ENCODE measurements at places on chromosomes 2 and 18.

GRCh38 chr2:5756272-5756671 lies 64.1 kb downstream of the SOX11 start:
- DNase-seq, result no peak

GRCh38 chr2:134377730-134378129 lies 123.9 kb downstream of the MGAT5 start:
- no peak for DNase-seq

DNA sequence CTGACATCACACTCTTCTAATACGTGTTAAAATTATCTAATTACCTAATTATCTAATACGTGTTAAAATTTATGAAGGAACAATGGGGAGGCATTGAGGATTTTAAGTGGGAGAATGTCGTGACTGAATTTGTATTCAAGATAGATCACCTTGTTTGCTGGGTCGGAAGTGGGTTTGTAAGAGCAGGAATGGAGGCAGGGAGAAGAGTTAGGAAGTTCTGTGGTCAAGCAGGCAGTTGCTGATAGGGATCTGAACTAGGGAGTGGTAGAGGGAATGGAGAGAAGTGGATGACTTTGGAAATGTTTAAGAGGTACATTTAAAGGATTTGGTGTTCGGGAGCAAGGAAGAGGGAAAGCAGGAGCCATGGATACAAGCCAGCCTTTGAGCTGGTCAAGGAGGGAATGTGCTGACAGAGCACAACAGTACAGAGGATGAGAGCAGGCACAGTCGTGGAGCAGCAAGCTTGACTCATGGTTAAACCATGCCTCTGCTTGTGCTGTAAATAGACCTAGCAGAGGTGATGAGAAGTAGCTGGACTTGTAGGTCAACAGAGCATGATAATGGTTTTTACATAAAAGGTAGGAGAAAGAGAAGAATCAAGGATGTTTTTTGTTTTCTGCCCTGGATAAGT lies 16.2 kb downstream of the IL18RAP start:
- DNase-seq, result no peak

DNA sequence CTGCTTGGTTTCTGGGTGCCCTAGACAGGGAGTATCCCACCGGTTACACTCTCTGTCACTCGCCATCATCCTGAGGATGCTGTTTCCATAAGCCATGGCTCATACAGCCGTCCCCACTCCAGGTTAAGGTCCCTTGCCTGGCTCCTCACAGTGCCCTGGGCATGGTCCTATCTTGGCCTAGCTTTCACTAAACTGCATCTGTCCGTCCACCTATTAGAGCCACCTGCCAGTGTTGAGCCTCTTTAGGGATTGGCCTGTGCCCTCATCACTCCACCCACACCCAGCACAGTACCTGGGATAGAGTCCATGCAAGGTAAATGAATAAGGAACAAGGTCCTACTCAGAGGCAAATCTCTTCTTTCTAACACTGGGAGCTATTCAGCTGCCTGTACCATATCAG lies 320.1 kb downstream of the GBX2 start:
- no peak for DNase-seq

- DNase-seq, result no peak
These were observed 28.1 kb downstream of the RHOB start for GRCh38 chr2:20474757-20475566.

DNA sequence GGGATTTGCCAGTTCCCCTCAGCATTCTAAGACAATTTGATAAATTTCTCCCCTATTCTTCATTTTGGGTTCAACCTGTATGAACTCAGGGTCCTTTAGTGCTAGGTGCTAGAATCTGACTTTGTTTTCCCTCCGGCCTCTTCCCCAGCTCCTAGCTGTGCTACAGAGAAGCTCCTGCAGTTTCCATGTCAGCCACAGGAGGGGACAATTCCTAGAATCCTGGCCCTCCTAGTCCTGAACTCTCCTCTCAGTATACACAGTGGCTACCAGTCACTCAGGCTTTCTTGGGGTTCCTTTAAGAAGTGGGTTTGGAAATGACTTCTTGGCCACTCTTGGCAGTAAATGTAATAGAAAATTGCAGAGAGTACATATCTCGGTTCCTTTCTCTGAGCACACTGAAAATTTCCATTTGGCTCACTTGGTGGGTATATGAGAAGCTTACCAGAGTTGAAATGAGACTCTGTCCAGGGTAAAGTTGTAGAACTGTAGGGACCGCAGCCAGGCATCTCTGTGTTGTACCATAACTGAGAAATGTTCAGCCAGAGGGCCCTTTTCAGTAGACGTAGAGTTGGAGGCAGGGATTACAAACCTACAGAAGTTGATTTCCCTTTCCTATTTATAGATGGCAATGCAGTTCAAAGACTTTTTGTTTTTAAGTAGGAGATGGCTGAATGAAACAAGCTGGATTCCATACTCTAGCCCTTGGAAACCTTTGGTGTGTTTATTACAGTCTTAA lies 5.0 kb upstream of the CHST10 start:
- DNase-seq, result no peak

DNA sequence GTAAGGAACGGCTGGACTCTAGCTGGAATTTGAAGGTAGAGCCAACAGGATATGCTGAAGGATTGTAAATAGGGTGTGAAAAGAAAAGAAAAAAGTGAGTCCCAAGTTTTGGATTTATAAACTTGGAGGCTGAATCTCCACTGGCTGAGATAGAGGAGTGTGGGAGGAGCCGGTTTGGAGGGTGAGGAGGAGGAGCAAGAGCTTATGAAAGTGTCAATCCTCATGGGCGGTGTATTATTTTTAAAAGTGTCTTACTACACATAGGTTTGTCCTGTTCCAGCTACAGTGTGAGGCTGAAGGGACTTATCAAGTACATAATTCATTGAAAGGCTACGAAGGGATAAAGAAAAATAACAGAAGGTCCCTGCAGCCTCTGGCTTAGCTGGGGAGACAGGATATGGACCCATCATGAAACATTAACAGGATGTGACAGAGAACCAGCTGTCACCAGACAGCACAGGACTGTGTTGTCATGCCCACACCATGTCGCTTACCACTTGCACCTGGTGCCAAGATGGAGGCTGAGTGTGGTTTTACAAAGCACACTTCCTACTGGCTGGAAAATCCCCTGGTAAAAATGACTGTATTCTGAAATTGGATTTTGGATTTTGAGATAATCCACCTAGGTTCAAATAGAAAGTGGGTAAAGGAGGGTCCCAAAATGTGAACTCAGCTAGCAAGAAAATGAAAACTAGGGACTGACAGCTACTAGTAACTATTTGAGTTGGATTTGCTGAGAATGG lies 2.5 kb upstream of the MREG start:
- peak; percentile 12 for DNase-seq

- no peak for DNase-seq
These were observed 133.1 kb upstream of the CCDC195 start for GRCh38 chr2:224849264-224849663.

GRCh38 chr18:13570856-13571495 lies 155.4 kb downstream of the FAM210A start:
- no peak for DNase-seq

DNA sequence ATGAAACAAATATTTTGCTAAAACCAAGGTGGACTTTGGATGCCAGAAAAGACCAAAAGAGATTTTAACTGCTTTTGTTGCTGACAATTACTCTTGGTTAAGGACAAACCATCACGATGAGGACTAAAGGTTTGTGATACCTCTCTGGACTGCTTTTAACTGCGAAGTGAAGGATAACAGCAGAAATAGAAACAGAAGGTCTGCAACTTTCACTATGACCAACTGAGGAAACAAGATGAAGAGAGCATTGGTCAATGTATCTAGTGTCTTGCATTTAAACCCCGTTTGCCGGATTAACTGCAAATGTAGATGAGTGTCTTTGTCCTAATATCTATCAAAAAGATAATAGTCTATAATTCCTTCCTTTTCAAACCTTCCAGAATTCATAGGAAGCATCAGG lies 541.7 kb downstream of the ERBB4 start:
- DNase-seq, result no peak

GRCh38 chr2:3192920-3193319 lies 184.7 kb downstream of the EIPR1 start:
- no peak for DNase-seq

- DNase-seq, result no peak
These were observed 780.0 kb downstream of the CNTNAP5 start for GRCh38 chr2:124805060-124805459.

DNA sequence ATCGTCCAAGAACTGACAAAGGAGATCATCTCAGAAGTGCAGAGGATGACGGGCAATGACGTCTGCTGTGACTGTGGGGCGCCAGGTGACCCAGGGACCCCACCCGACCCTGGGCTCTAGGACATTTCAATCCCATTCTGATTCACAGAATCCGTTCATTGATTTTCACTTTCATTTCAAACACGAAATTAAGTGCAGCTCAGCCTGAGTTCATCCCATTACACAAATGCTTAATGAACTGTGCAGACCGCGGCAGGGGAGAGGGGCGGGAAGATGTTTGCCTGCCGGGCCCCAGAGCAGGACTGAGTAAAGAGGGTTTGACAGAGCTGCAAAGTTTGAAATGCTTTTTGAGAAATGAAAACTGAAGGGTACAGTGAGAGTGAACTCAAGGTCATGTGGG lies 67.1 kb downstream of the ITGB1BP1 start:
- no peak for DNase-seq

- no peak for DNase-seq
These were observed 20.2 kb downstream of the CACNB4 start for GRCh38 chr2:152078662-152079061.

DNA sequence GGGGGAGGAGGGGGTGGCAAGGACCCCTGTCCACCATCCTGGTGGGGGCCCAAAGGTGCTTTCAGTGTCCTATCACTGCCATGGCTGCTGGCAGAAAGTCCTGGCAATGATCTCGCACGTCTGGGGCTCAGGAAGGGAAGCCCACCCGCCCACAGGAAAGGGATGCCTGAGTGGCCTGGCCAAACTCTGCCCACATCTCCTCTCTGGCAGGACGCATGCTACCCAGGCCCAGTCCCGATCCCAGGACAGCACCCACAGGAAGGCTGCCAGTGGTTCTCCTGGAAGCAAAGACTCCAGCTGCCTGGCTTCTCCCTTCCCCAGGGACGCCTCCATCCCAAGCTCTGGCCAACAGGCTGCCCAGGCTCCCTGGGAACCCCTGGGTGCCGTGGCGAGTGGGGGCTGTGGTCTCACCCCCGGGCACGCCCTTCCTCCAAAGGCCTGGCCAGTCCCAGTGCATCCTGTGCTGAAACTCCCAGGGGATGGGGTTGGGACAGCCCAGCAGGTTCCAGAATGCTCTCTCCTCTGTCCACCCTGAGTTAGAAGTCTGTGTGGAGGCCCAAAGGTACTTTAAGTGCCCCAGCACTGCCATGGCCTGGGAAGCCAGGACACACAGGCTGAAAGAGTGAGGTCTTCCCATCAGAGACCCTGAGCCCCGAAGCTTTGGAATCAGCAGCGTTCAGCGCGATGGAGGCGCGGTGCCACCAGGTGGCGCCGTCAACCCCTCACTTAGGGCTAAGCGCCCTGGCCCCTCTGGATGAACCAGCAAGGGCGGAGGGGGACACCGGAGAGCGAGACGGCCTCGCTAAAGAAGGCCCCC lies 29.8 kb upstream of the TAF1B start:
- DNase-seq, result peak; percentile 70

DNA sequence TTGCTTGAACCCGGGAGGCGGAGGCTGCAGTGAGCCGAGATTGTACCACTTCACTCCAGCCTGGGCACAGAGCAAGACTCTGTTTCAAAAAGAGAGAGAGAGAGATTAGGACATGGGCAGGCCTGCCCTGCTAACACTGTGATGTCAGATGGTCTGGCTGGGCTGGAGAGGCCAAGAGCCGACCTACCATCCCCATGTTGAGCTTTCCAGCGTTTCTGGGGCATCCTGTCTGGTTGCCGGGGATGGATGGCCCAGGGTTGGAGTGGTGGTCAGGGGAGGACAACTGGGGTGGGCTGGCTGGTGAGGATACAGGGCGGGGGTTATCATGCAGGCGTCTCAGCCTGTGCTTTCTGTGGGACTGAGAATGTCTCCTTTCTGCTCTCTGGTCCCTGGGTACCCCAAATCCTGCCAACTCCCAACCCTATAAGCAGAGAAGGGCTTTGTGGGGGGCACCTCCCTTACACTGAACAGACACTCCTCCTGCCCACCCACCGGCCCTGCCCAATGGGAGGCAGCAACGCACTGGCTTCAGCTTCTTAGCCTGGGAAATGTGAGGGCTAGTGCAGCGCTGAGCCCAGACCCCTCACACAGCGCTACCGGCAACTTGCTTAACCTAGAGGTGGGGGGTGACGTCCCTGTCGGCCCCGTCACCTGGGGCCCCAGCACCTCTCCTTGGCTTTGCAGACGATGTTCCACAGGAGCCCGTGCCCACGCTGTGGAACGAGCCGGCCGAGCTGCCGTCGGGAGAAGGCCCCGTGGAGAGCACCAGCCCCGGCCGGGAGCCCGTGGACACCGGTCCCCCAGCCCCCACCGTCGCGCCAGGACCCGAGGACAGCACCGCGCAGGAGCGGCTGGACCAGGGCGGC lies 5.4 kb downstream of the SNORC start:
- no peak for DNase-seq

- DNase-seq, result no peak
These were observed 148.4 kb upstream of the PXDN start for GRCh38 chr2:1892529-1893250.

DNA sequence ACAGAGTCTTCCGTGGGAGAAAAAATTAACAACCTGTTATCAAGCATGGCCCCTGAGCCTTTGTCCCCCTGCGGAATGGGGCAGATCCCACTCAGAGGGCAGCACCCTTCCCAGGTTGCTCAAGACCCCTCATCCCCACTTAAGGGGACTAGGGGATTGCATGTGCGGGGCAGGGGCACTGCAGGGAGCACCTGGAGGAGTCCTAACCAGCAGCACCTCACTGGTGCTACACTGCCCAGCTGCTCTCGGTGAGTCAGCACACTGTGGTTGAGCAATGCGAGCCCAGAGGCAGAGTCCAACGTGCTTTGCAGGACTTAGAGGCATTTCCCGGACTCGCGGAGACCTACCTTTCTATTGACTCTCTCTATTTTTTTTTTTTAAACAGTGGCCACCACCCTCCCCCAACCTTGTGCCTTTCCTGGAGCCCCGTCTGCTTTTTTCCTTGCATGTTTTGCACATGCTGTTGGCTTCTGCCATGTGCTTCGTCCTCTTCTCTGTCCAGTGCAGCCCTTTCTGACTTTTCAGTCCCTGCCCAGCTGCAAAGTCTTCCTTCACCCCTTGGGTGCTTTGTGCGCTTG lies 74.0 kb downstream of the IL1R2 start:
- no peak for DNase-seq

GRCh38 chr18:43009674-43010073 lies 105.8 kb downstream of the RIT2 start:
- no peak for DNase-seq

DNA sequence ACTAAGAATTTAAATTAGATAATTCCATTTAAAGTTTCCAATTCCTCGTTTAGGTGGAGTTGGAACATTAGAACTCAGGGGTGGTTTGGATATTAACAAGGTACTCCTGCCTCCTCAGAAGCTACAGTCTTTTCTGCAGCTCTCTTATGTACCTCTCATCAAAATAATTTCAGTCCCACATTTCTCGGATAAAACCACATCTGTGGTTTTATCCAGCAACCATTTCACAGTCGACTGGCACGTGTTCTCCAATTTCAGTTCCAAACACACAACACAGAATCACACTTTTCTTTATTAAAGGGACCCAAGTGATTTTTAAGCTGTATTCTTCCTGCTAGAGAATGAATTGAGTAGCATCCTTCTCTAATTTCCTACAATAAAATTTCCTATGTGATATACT lies 22.7 kb upstream of the NFU1 start:
- DNase-seq, result no peak

All from stimulated activated CD4-positive, alpha-beta T cell treated with anti-CD3 and anti-CD28 coated beads, Interleukin-12 subunit alpha, Interleukin-12 subunit beta, amount 100 ng/mL, for 4 hours (primary cell).